RWPE2 (cell line): ENCODE measurements at places on chromosomes 5 and 9.

DNA sequence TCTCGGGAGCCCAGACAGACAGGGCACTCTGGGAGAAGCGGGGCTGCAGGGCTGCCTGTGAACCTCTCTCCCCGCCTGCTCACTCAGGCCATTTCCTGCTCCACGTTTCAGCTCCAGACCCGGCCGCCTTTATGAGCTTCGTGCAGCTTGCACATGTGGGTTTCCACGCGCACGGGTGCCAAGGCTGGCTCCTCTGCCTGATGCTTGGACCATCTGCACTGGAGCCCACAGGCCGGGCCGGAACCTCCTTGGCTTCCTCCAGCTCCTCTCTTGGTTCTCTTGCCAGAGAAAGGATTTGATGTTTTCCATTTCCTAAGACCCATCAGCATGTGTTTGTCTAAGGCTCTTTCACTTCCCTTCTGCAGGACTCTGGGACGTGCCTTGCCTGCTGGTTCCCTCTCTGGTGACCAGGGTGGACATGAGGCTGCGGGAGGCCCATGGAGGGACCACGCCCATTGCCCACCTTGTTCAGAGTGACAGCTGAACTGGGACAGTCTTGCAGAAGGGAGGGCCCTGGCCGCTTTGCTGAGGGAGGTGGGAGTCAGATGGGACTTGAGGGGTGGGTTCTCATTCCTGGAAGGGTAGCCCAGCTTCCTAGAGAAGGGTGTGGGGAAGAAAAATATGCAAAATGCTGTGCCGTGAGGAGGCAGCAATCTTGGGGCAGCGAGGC is 23.3 kb upstream of the COL5A1 start:
- peak; percentile 62 for DNase-seq

- DNase-seq, result no peak
Observed at GRCh38 chr9:2177121-2177520, 162.0 kb downstream of the SMARCA2 start.

GRCh38 chr9:37408933-37409710 is 13.4 kb upstream of the GRHPR start:
- no peak for DNase-seq

DNA sequence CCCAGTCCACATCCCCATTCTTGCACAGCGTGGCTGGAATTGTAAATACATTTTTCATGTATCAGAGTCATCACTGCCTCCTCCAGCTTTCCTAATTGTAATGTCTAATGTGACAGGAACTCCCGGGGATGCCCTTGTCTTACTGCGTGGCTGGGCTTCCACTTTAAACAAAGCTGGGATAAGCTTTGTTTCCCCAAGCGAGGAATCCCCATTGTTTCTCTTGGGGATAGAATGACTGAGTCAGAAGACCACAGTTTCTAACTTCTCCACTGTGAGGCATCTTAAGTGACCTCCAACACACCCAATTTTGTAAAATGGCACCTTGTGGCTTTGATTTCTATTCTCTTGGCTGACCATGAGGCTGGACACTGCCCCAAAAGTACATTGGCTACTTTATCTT is 22.4 kb downstream of the ARPC5L start:
- no peak for DNase-seq

GRCh38 chr9:124218987-124219461 is 38.7 kb upstream of the NEK6 start:
- DNase-seq, result peak; percentile 6

DNA sequence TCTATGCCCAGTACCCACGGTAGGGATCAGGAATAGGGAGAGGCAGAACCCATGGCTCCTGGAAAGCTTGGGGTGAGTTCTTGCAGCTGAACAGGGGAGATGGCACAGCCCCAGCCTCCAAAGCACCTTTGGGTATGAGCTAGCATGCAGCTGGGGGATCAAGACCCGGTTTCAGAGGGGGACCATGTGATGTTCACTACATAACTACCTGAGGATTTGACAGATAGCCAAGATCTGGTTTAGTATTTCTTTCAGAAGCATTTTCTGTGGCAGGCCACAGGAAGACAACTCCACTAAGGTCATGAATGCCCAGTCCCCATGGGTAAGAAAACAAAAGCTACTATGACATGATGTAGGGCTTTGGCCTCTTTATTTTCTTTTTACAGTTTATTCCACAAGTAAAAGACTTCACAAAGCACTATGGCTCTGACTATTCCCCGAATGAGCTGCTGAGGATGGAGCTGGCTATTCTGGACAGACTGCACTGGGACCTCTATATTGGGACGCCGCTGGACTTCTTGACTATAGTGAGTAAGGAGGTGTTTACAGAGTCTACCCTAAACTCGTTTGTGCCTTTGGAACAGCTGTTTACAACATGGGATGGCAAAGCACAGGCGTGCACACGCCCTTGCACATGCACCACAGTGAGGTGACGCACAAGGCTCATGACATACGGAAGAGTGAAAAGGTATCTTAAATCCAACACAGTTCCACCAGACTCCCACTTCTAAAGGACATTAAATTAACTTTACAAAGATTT is 3.4 kb downstream of the CCNI2 start:
- no peak for DNase-seq

DNA sequence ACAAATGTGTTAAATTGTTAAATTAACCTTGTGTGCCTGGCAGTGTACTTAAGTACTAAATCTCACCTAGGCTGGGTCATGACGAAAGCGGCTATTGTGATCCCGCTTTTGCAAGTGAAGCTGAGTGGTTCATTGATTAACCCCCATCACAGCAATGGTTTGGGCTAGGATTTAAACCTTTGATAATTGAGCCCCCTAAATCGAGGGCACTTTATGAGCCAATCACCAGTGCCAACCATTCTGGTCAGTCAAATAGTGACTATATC is 22.8 kb downstream of the HNRNPK start:
- DNase-seq, result no peak

GRCh38 chr5:97149709-97150108 is 7.3 kb upstream of the LIX1 start:
- DNase-seq, result no peak

GRCh38 chr5:67206461-67206860 is 9.9 kb upstream of the CD180 start:
- no peak for DNase-seq

DNA sequence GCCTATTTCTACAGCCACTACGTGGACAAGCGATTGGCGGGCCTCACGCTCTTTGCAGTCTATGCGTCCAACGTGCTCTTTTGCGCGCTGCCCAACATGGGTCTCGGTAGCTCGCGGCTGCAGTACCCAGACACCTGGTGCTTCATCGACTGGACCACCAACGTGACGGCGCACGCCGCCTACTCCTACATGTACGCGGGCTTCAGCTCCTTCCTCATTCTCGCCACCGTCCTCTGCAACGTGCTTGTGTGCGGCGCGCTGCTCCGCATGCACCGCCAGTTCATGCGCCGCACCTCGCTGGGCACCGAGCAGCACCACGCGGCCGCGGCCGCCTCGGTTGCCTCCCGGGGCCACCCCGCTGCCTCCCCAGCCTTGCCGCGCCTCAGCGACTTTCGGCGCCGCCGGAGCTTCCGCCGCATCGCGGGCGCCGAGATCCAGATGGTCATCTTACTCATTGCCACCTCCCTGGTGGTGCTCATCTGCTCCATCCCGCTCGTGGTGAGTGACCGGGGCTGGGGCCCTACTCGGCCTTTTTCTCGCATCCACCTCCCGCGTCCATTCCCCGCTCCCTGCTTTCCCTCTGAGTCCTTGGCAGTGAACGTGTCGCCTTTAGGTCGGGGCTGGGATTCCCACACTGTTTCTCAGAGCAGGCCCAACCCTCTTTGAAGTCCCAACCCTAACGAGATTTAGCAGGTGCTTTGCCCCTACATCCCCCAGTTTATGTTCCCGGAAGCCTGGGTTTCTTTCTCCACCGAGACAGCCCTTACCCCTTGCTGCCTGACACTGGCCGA is 1.8 kb downstream of the PTGER4 start:
- peak; percentile 78 for DNase-seq

GRCh38 chr9:104993291-104993963 is 65.5 kb upstream of the ABCA1 start:
- no peak for DNase-seq

DNA sequence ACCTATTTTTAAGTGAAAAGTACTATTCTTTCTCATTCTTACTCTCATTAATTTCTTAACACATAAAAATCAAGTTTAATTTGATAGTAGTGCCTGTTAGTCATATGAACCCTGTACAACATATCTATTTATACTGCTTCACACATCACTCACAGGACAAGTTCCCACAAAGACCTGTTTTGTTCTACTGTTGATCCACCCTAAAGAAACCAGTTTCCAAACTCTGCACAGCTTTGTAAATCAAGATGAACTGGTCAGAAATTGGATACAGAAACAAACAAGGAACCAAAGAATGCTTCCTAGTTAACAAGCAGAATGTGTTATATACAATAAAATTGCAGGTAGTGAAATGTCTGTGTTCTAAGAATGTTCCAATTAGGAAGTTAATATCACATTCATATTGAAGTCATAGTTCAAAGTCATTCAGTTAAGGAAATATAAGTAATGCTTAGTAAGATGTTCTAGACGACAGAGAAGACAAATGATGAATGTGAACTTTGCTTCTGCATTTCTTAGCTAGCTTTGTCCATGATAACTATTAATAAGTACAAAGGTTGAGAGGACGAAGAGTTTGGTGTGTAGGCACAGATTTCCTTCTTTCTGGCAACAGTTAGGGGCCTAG is 33.4 kb downstream of the C9orf85 start:
- DNase-seq, result no peak

- DNase-seq, result no peak
Observed at GRCh38 chr5:155626592-155626991, 613.0 kb downstream of the KIF4B start.

DNA sequence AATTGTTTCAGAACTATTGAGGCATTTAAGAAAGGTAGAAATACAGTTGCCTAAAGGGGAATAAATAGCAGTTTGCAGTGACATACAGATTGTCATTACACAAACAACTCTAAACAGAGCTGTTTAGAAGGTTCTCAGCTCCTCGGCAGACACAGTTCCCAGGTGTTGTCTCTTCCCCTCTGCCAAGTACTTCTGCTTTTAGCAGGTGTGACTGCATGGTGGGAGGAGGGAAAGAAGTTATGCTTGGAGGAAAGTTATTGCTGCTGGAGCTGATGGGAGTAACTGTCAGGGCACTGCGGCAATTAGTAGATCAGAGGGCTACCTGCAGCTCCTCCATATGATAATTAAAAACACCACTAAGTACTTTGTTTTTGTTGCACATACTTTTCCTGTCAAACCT is 14.5 kb downstream of the EDIL3 start:
- DNase-seq, result no peak

DNA sequence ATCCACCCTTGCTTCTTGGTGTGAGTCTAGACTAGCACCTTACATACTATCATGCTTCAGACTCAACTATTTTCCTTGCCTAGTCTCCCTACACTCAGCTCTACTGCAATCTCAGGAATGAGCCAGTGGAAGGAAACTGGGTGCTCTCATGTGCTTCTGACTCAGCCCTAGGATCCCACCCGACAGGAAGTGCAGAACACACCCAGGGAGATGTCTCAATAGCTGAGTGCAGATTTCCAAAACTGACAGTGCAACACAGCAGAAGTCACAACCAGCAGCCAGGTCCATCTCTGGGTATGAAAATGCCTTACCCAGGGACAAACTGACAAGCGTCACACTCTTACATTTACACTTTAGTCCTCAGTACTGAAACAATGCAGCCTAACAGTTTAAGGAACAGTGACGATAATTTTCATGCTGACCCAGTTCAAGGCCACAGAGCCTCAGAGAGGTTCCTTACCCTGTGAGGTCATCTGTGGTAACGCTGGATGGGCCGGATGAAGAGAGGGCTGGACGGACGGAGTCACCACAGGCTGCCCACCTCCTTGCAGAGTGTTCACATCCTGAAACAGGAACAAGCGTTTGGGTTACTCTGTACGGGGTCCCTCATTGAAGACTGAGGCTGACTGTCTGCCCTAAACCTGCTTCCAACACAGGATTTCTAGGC is 33.0 kb downstream of the FKBP15 start:
- peak; percentile 66 for DNase-seq

- peak; percentile 74 for DNase-seq
Observed at GRCh38 chr9:101486693-101487442, 46.8 kb upstream of the RNF20 start.

DNA sequence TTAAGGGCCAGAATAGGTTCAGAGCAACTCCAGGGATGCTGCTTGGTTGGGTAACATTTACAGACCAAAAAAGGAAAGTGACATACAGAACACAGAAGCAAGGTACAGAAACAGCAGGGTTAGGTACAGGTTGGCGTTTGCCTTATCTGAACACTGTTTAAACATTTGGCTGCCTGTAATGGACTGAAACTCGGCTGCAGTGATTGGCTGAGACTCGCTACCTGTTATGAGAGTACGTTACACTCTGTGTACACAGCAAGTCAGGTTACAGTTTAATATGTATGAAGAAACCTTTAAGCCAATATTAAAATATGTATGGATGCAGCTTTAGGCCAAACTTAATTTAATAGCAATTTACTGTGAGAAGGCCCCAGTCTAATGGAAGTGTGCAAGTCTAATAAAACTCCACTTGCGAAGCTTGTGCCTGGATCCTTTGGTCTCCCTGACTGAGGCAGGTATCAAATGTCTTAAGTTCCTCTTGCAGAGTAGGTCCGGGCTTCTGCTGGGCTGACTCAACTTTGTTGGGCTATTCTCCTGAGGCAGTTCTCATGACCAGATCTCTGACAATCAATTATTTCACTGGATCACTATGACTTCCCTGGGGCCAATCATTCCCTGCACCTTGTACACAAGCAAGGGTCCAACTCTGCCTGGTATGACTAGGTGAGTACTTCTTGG is 204.9 kb downstream of the ZNF462 start:
- no peak for DNase-seq

DNA sequence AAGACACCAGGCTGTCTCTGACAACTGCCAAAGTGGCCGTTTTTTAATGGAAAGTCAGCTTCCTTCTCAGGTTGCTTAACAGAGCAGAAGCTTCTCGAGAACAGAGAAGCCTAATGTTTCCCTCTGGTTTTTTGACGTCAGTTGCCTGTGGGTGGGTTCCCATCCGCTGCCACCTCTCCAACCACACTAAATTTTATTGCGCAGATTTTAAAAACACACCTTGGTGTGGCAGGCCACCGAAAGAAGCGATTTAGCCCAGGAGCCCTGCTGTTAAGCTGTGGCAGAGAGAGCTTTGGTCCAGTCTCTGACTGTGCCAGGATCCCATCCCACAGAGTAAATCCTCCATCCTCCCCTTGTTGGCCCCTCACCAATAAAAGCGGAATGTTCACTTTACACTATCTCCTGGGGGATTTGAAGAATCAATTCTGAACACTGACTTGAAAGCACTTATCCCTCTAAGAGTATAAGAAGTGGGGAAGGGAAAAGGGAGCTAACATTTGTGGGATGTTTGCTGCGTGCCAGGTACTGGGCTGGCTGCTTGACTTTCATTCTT is 181.6 kb downstream of the AOPEP start:
- no peak for DNase-seq

GRCh38 chr5:113276001-113276400 is 158.8 kb downstream of the TSSK1B start:
- no peak for DNase-seq
